ENCODE measurements at places on chromosomes 11 and 22. TPM values are rescaled to one million over a fixed set of nuclear protein-coding genes. Genes with fewer than 3 reads are reported as not detected.

The BEST1 gene
- total RNA-seq = 7.7 TPM

The UCP3 gene
- 0.33 TPM for total RNA-seq

DNA sequence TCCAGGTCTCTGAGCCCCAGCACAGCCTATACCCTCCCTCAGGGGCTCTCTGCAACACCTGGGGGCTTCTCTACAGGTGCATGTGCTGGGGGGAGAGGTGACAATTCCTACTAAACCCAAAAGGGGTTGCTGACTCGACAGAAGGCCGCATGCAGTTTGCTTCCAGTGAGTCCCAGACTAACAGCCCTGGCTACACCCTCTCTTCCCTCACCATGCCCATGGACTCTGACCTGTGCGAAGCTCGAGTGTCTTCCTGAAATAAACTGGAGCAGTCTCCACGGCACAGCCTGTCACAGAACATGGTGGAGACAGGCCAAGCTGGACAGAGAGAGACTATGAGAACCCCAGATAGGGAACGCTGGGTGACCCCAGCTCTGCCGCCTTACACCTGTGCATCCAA is 16.6 kb downstream of the PLEKHA7 start:
- H3K27ac ChIP-seq = no peak overlapping the region
- no peak for DNase-seq
- no peaks in the 10 kb centered on the region for H3K36me3 ChIP-seq
- no peak overlapping the region for H3K4me3 ChIP-seq

GRCh38 chr22:48569476-48570233 is 1258.0 kb downstream of the BRD1 start:
- H3K4me1 ChIP-seq = no peaks in the 10 kb centered on the region
- DNase-seq = no peak
- H3K4me3 ChIP-seq = no peak overlapping the region
- H3K27me3 ChIP-seq = no peaks in the 10 kb centered on the region

- peaks cover 8% of the 10 kb centered on the region for H3K27me3 ChIP-seq
- no peak overlapping the region for H3K4me3 ChIP-seq
- no peaks in the 10 kb centered on the region for H3K4me1 ChIP-seq
- DNase-seq = no peak
- no peaks in the 10 kb centered on the region for H3K36me3 ChIP-seq
- H3K27ac ChIP-seq = no peak overlapping the region
These were observed 11.9 kb downstream of the B3GNT6 start for GRCh38 chr11:77046060-77046501.

- H3K27ac ChIP-seq = no peak overlapping the region
- peak overlapping the region; percentile 11 for H3K4me3 ChIP-seq
- H3K4me1 ChIP-seq = peaks cover 3% of the 10 kb centered on the region
- peaks cover 54% of the 10 kb centered on the region for H3K27me3 ChIP-seq
- DNase-seq = peak; percentile 39
- H3K36me3 ChIP-seq = no peaks in the 10 kb centered on the region
These were observed 836 bp downstream of the SPON1 start for GRCh38 chr11:13963169-13963948.

DNA sequence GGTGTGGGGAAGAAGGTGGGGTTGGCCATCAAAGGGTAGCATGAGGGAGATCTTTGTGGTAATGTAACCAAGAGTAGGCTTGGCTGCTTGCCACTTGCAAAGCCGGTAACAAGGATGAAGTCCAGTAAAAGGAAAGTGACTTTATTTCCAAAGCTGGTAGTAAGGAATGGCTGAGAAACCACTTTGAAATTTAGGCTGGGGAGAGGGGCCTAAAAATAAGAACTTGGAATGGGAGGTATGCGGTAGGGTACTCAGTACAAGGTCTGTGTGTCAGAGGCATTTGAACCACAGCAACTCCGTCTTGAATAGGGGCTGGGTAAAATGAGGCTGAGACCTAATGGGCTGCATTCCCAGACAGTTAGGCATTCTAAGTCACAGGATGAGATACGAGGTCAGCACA is 216.0 kb upstream of the ISX start:
- DNase-seq = peak; percentile 64
- no peak overlapping the region for H3K4me3 ChIP-seq
- no peaks in the 10 kb centered on the region for H3K4me1 ChIP-seq
- no peaks in the 10 kb centered on the region for H3K27me3 ChIP-seq
- H3K36me3 ChIP-seq = no peaks in the 10 kb centered on the region

Data from fibroblast of lung (primary cell).